Skeletal muscle tissue (tissue), 5 donors: ENCODE measurements at places on chromosomes 3 and 15. TPM values are rescaled to one million over a fixed set of nuclear protein-coding genes. Genes with fewer than 3 reads are reported as not detected.

Gene TPRG1
- 6.8 TPM for total RNA-seq

Gene WDR93
- total RNA-seq = not detected

Gene TRPM1
- total RNA-seq = not detected

Gene RLBP1
- total RNA-seq = 0.52 TPM

Gene ZNF620
- 2.1 TPM for total RNA-seq
